WERI-Rb-1 (cell line): ENCODE measurements at places on chromosomes 2 and 18.

GRCh38 chr2:207512356-207512755 is 17.4 kb upstream of the CREB1 start:
- no peak for DNase-seq

GRCh38 chr2:73243884-73244570 is 9.9 kb downstream of the CCT7 start:
- DNase-seq = peak; percentile 84

GRCh38 chr2:191790737-191791136 is 56.2 kb downstream of the CAVIN2 start:
- no peak for DNase-seq

GRCh38 chr2:29775937-29776336 is 145.4 kb downstream of the ALK start:
- DNase-seq = no peak

- DNase-seq = no peak
Observed at GRCh38 chr18:55272510-55273243, 313.4 kb upstream of the CCDC68 start.

- no peak for DNase-seq
Observed at GRCh38 chr2:181370126-181370525, 87.1 kb upstream of the ITGA4 start.

DNA sequence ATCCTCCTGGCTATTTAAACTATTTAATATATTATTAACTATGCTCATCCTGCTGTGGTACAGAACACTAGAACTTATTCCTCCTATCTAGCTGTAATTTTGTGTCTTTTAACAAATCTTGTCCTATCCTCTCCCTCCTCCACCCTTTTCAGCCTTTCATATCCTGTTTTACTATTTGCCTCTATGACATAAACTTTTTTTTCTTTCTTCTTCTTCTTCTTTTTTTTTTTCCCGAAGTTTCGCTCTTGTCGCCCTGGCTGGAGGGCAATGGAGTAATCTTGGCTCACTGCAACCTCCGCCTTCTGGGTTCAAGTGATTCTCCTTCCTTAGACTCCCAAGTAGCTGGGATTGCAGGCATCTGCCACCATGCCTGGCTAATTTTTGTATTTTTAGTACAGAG is 201.5 kb downstream of the LPIN1 start:
- DNase-seq = no peak

GRCh38 chr18:6600667-6601167 is 128.8 kb upstream of the ARHGAP28 start:
- DNase-seq = no peak

DNA sequence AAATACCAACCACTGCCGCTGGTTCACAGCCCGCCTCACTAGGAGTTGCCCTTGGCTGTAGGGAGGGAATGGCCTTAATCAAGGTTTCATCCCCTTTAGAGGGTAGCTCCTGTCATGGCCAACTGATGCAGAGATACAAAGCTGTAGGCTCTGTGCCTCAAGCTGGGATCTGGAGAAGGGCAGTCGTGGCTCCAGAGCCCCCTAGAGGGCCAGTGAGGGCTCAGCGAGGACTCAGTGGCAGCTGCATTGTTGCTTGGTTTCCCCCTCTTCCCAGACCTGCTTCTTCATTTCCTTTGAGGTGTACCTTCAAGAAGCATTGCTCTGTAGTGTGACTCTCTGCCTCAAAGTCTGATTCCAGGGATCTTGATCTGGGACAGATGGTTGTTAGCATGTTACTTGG is 302.1 kb downstream of the LPIN1 start:
- DNase-seq = peak; percentile 51

DNA sequence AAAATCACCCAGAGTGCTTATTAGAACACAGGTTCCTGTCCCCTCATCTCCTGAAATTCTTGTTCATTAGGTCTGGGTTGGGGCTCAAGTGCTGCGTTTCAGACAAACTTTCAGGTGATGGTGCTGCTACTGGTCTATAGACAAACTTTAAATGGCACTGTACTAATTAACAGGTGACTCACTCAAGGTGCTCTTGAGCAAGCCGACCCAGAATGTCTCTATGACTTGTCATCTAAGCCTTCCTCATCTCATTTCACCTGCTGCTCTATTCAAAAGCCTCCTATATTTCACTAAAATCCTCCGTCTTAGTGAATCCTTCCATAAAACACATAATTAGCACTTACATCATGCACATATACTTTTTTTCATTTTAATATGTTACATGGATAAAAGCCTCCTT is 29.9 kb upstream of the STK39 start:
- DNase-seq = no peak

DNA sequence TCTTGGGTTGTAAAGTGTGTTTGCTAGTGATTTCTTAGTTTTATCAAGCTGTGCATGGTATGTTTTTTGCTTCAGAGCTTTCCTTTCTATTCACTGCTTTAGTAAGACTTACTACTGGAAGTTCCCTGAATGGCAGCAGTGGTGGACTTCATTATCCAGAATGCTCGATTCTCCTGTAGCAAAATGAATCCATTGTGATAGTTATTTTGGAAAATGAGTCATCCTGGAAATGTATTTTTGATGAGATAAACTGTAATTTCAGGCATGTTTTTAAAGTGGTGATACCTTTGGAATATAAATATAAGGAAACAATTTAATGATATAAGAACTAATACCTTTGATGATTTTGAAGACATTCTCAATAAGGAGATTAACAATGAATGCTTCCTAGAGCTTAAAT is 387.1 kb downstream of the PTPRM start:
- no peak for DNase-seq

DNA sequence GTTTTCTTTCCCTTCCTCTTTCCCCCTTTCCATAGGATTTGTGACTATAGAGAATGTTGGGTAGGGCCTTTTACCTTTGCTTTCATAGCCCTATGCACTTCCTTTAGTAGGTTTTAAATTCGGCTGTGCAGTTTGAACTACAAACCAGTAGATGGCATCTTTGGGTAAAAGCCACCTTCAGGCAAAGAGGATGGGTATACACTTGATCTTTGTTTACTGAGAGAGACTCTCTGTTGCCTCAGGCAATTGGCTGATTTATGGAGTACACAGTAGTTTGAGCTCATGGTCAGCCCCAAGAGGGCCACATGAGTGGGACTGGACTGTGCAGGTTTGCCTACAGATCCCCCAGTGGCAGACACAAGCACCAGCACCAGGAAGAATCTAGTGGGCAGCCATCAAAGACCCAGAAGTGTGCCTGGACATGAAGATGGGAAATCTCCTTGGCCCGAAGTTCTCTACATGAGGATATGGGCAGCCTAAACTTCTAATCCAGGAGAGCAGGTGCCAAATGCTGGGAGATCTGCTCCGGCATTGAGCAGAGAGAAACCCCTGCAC is 1304.3 kb upstream of the DDX18 start:
- DNase-seq = peak; percentile 5

DNA sequence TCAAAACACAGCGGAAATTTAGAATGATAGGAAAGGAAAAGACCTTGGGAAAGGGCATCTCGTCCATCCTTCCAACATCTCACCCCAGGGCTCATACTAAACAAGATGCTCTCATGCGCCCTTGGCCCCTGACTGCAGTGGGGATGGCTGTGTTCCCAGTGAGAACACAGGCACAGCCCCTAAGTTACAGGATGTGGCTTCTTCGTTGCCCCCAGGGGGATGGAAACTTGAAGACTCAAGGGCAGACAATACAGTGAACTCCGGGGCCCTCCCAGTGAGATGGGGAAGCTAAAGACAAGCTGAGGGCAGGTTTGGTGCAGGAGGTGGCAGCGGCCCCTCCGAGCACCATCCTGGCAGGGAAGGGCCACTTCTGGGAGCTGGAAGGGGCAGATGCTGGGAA is 139.7 kb downstream of the INO80D start:
- DNase-seq = no peak

GRCh38 chr2:11863103-11863502 is 116.7 kb downstream of the LPIN1 start:
- no peak for DNase-seq

DNA sequence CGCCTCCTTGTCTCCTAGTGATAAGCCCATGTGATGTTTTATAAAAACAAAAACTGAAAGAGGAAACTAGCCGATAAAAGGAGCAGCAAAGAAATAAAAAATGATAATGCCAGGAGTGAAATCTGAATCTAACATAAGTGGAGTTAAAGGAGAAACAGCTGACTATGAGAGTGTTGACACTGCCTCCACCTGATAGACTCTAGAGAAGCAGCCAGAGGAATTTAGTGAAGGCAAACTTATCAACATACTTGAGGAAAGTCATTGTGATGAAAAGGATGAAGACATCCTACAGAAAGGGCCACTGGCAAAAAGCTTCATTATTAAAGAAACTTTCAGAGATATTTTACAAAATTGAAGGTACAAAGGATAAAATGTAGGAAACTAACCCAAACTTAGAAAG is 1.9 kb downstream of the M1AP start:
- no peak for DNase-seq

- no peak for DNase-seq
Observed at GRCh38 chr2:13009027-13009642, 292.4 kb downstream of the TRIB2 start.

GRCh38 chr2:211033765-211034164 is 477.4 kb downstream of the CPS1 start:
- DNase-seq = peak; percentile 22

GRCh38 chr18:79575891-79576685 is 103.5 kb upstream of the CTDP1 start:
- DNase-seq = peak; percentile 52

DNA sequence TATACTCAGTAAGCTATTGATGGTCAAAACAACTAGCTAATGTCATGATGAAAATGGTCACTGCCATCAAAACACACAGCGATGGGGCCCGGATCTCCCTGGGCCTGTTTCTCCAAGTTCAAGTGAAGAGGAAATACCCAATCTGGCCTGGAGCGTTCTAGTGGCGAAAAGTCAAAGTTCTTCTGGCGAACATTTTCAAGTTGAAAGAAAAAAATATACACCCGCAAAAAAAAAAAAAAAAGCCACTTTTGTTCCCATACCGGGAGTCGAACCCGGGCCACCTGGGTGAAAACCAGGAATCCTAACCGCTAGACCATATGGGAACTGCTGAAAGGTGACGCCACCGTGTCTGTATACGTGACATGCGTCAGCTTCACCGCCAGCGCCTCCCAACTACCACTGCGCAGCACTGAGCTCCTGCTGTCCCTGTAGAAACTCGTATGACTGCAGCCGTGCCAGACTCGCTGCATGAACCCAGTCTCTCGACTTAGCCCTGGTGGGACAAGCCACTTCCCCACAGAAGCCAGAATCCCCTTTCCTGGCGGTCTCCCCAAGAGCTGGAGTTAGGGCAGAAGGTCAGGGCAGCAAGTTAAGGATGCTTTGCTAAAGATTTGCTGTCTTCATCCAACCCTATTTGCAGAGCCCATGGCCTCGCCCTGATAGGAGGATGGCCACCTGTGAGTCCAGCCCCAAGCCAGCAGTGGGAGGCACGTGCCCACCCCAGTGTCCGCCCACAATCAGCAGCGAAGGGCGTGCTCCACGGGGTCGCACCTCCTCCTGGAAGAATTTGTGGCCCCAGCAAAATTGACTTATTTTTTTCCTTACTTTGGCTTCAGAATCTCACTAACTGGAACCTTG is 5.6 kb upstream of the IMP4 start:
- peak; percentile 90 for DNase-seq

GRCh38 chr2:223826995-223827394 is 10.4 kb downstream of the AP1S3 start:
- DNase-seq = no peak

- DNase-seq = no peak
Observed at GRCh38 chr2:191664823-191665677, 12.9 kb upstream of the NABP1 start.

DNA sequence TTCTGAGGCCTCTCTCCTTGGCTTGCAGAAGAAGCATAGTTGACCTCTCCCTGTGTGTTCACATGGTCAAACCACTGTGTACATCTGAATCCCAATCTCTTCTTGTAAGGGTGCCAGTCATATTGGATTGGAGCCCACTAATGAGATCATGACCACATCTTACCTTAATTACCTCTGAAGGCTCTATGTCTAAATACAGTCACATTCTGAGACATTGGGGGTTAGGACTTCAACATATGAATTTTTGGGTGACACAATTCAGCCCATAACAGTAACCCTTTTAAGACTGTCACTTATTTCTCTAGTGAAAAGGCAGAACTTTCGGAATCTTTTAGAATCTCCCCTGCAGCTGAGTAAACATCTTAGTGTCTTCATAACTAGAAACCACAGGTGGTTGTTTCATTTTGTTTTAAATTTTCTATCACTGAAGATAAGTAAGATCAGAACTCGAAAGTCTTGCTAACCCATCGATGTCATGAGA is 33.3 kb downstream of the BMP10 start:
- DNase-seq = no peak

DNA sequence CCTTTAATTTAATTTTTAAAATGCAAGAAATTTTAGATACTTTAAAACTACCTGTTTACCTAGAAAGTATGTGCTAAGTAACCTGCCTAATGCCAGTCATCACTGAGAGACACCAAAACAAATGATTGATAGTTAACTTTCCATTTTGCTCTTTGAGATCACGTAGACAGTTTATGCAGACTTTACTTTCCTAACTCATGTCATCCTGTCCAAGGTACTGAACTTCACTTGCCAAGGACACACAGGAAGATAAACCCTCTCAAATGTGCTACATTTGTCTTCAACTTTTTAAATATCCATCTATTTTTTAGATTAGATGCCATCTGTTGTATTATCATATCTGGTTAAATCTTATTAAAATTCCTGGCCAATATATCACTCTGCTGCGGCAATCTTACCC is 20.1 kb upstream of the SCN1A start:
- DNase-seq = no peak

GRCh38 chr2:63438181-63438580 is 150.1 kb downstream of the WDPCP start:
- DNase-seq = no peak

- DNase-seq = no peak
Observed at GRCh38 chr2:192669505-192670091, 474.9 kb upstream of the TMEFF2 start.

GRCh38 chr2:197237291-197238042 is 73.1 kb downstream of the ANKRD44 start:
- DNase-seq = no peak

- no peak for DNase-seq
Observed at GRCh38 chr2:85994421-85994777, 105.6 kb upstream of the ST3GAL5 start.

- DNase-seq = no peak
Observed at GRCh38 chr2:5352286-5352685, 339.9 kb upstream of the SOX11 start.

DNA sequence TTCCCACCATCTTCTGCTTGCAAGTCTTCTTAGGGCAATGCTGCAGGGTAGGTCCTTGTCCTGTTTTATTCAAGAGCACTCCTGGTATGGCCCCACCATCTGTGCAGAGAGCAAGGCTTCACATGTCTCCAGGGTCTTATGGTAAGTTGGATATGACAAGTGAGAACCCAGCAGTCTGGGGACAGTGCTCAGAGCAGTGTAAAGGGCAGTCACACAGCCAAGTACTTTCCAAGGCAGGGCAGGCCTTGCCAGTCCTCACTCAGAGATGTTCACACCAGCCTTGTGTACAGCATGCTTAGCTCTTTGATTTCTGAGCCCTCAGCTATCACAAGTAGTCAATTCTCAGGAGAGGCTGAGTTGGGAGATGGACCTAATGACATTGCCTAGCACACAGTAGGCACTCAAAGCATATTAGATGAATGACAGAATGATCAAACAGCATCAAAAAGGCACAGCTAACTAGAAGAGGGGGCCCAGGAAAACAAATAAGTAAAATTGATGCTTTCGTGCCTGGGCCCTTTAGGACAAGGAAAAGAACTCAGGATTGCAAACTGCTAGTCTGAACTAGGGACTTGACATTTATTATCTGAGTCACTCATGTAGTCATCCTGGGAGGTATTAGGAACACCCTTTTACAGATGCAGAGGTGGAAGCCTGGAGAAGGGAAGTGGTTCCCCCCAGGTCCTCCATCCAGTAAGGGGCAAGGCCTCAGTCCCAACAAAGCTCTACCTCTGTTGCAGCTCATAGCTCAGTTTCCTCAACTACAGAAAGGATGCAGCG is 86.7 kb upstream of the CTAGE1 start:
- DNase-seq = no peak
